ENCODE measurements at places on chromosomes 11 and 22.

- peak; percentile 78 for DNase-seq
Measured at GRCh38 chr11:69644071-69644961, 3.4 kb downstream of the CCND1 start.

DNA sequence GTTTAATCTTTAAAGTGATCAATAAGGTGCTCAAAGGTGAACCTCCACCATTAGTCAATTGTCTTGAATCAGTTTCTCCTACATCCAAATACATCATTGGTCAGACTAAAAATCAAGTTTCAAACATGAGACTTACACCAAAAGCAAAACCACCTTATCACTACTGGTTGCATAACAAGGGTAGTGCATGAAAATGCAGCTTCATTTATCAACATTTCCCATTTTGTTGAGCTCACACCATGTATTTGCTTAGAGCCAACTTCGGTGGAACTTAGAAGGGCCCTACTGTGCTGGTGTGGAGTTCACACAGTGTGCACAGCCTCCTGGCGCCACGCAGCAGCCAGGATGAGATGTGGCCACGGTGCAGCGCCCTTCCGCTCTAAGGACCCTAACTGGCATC, 23.1 kb upstream of the PHLDA2 start:
- DNase-seq: no peak

GRCh38 chr11:103928802-103929161, 107.7 kb upstream of the DDI1 start:
- no peak for DNase-seq

GRCh38 chr11:6557761-6558674, 45.4 kb downstream of the RRP8 start:
- DNase-seq: no peak

GRCh38 chr11:71994786-71995185, 3.9 kb upstream of the IL18BP start:
- DNase-seq: no peak

GRCh38 chr11:45993531-45994001, 71.1 kb downstream of the LARGE2 start:
- DNase-seq: no peak
